ENCODE measurements at places on chromosomes 2 and 18.
A peak's percentile ranks its signal among the peaks of the same experiment; 100 is the strongest.

DNA sequence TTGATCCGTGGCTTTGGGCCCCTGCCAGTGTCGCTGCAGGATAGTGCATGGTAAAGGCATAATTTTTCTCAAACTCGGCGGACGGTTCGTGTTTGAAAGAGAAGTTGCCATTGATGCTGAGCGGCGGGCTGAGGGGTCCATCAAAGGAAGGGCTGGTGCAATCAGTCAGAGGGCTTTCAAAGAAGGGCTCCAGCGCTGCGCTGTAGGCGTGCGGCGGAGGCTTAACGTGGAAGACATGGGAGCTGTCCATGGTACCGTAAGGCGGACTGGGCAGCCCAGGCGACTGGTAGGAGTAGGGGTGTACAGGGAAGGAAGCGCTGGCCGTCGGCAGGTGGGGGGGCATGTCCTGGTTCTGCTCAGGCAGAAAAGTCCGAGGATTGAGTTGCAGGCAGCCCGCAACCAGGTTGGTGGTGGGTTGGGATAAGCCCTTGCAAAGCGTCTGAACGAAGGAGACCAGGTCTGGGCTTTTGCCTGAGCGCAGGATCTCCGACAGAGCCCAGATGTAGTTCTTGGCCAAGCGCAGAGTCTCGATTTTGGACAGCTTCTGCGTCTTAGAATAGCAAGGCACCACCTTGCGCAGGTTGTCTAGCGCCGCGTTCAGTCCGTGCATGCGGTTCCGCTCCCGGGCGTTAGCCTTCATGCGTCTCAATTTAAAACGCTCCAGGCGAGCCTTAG, 2.3 kb downstream of the NEUROD1 start:
- DNase-seq = no peak

- DNase-seq = no peak
Measured at GRCh38 chr18:11516751-11517503, 92.5 kb upstream of the SLC35G4 start.

GRCh38 chr2:158619496-158619895, 162.7 kb downstream of the PKP4 start:
- DNase-seq = no peak

DNA sequence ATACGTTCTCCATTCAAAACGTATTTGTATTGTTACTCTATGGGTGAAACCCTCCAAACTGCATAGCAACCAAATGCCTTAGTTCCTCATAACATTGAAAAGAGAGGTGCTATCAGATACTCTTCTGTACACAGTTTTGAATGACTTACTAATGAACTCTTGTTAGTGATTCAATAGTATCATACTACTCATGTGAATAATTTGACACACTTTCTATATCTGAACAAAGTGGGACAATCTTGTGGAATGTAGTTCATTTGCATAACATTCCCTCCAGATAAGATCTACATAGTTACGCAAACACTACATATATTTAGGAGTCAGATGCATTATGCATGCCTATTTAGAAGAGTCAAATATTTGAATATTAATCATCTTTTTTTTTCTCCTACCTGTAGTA, 232.0 kb upstream of the NRXN1 start:
- DNase-seq = peak; percentile 39

GRCh38 chr18:48743886-48744285, 205.1 kb downstream of the CTIF start:
- DNase-seq = no peak

GRCh38 chr18:9691235-9691634, 16.9 kb upstream of the RAB31 start:
- DNase-seq = no peak

- no peak for DNase-seq
Measured at GRCh38 chr2:17759805-17760204, 5.9 kb downstream of the GEN1 start.

GRCh38 chr2:70340761-70341476, 39.1 kb upstream of the FAM136A start:
- DNase-seq = peak; percentile 63

- no peak for DNase-seq
Measured at GRCh38 chr2:85414761-85415553, 3.6 kb upstream of the SH2D6 start.

- DNase-seq = no peak
Measured at GRCh38 chr2:102335871-102336366, 19.7 kb upstream of the IL18R1 start.

DNA sequence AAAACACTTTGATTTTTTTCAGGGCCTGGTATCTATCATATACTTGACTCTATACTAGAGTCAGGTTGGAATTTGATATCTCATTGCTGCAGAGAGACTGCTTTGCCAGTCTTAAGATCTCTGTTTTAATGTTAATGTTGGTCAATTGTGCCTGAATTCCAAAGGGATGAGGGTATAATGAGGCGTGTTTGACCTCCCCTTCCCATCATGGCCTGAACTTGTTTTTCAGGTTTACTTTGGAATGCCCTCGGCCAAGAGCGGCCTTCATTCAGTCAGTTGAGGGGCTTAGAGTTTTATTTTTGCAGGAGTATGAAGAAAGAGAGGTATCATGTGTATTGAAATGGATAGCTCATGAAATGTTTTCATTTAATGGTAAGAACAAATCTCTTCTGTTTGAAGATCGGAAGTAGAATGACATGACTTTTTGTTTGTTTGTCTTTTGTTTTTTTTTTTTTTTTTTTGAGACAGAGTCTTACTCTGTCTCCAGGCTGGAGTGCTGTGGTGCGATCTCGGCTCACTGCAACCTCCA, 119.0 kb downstream of the KIAA1328 start:
- no peak for DNase-seq

- DNase-seq = no peak
Measured at GRCh38 chr2:173441222-173441621, 86.5 kb downstream of the CDCA7 start.

GRCh38 chr2:39558906-39559305, 106.8 kb upstream of the TMEM178A start:
- peak; percentile 87 for DNase-seq

DNA sequence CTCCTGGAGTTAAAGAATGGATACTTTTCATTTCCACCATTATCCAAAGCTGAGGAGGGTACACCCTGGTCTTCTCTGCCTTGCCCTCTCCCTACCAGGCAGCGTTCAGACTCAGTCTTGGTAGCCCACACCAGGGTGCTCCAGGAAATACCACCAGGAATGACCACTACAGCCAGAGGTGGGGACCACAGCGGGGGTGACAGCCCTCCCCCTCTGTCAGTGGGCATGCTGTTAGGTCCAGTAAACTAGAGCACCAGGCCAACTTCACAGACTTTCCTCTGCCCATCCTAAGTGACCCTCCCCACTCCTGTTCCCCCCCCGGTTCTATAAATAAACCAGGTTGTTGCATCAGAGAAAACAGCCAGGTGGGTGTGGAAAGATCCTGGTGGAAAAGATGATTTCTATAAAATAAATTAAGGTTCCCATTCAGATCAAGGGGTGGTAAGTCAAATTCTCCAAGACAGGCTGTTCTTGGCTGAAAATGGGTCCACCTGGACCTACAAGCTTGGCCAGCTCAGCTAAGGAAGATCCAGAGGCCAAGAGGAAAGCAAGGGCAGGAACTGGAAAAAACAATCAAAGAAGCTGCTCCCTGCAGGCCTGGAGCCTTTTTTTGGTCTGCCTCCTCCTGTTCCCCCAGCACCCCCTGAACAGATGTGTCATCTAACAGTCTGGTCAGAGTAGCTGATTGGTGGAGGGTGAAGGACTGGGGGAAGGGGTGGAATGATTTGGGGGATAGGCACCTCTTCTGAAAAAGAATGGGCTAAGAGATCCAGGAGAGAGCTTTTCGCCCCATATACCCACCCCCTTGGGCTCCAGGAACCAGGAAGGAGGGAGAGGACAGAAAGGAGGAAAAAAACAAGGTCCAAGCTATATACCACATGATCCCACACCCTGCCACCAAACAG, 2.3 kb downstream of the RAB11FIP5 start:
- no peak for DNase-seq

- DNase-seq = no peak
Measured at GRCh38 chr2:64394153-64394552, 59.8 kb upstream of the LGALSL start.

DNA sequence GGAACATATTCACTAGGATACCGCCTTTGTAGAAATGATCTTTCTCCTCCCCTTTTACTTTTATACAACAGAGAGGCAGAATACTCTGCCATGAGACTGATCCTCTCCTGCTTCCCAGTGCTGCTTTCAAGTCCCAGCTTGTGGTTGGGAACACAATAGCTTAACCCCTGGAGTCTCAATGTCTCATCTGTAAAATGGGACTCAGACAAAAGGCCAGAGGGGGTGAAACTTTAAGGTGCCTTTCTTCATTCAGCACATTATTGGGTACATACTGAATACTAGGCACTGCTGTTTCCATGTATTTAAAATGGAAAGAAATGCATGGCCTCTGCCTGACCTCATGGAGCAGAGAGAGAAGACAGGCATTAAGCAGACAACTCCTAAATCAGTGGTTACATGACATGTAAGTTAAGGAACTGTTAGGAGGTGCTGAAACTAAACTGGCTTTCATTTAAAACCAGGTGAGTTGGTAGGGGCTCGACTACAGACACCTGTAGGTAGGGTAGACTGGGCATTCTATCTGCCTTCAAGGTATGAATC, 53.8 kb downstream of the MAP4K4 start:
- no peak for DNase-seq

DNA sequence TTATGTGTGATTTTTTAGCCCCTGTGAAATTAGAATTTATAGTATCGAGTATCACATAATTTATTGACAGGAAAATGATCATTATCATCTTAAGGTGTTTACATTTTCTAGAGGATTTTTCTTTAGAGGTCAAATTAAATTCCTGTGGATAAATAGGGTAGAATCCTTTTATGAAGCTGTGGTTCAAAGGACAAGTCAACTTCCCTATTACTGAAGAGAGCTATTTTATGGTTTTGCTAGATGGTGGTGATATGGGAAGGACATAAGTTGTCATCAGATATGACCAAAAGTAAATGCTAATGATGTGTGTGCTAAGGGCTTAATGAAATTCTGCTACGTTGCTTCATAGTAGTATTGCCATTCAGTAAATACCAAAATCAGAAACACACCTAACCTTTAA, 80.1 kb downstream of the EML4 start:
- DNase-seq = no peak

GRCh38 chr2:223954401-223954800, 2.9 kb upstream of the MRPL44 start:
- DNase-seq = no peak

GRCh38 chr2:67260343-67261277, 136.5 kb upstream of the ETAA1 start:
- DNase-seq = no peak

GRCh38 chr2:236730393-236730792, 160.8 kb downstream of the ACKR3 start:
- DNase-seq = no peak

DNA sequence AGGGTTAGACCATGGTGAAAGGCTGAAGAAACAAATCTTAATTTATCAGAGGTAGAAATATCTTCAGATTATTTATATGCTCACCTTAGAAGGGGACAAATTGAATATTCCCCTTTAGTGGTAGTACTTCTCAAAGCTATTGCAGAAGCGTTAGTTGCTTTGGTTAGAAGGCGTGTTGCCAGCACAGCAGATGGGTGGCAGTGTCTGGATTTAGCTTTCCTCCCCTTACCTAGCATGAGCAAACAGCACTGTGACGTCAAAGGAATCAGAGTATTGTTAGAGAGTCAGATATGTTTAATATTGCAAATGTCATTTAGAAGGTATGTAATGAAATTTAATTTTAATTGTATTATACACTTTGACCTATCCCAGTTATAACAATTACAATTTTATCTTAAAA, 27.2 kb upstream of the GALR1 start:
- no peak for DNase-seq

DNA sequence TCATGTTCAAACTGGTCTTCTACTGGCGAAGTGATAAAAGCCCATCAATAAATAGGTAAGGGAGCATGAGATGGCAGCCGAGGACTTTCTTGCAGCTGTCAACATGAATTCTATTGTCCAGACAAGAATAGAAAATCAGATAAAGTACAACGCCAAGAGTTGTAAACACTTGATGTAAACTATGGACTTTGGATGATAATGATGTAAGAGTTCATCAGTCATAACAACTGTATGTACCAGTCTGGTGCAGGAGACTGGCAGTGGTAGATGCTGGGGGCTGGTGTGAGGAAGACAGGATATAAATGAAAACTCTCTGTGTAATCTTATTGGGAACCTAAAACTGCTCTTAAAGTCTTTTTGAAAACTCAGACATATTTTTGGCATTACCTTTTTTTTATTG, 155.9 kb upstream of the RASGRP3 start:
- no peak for DNase-seq

- DNase-seq = no peak
Measured at GRCh38 chr2:239601880-239602279, 201.1 kb upstream of the HDAC4 start.

DNA sequence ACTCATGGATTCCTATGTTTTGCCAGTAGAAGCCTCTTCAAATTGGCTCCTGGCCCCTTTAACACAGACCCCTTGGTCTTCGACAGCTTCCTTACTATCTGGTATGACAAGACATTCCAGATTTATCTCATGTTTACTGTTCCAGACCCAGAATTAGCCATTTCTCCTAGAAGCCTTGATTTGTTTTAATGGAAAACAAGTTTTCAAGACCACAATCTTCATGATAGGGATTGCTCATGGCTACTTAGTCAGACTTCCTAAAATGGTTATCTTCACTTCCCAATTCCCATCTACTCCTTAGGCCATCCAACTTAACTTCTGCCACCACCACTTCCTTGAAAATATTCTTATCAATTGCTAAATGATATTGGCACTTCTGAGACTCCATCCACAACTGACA, 63.2 kb downstream of the TTC32 start:
- DNase-seq = no peak

- no peak for DNase-seq
Measured at GRCh38 chr2:170579511-170579910, 135.6 kb upstream of the SP5 start.

DNA sequence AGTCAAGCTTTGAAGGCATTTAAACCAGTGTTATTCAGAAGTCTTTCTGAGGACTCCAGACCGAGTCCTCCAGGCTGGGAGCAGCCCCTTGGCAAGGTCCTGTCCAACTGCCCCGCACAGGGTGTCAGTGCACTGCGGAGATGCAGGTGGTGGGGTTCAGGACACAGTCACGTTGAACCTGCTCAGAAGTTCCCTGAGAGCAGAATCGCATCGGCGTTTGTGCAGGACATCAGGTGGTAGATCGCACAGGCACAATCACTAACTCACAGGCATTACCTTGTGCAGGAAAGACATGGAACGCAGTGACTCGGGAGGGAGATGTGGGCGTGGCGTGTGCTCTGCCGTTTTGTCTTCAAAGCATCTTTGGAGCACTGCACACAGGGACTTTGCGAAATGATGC, 10.4 kb downstream of the COPS9 start:
- DNase-seq = no peak

- peak; percentile 42 for DNase-seq
Measured at GRCh38 chr2:61538920-61539520, 864 bp upstream of the XPO1 start.

DNA sequence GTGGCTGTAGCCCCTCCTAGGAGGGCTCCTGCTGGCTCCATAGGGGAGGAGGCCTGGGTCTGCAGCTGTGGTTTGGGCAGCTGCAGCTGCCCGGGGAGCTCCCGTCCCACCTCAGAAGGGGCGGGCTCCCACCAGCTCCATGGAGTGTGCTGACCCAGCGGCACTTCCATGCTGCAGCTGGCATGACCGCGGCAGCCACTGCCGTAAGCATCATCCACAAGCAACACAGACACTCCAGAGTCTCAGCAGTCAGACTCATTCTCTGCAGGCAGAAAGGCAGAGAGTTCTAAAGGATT, 660.1 kb upstream of the RAB6C start:
- DNase-seq = no peak

All from NCI-H526 (cell line).